ENCODE measurements at places on chromosomes 7 and 10.

DNA sequence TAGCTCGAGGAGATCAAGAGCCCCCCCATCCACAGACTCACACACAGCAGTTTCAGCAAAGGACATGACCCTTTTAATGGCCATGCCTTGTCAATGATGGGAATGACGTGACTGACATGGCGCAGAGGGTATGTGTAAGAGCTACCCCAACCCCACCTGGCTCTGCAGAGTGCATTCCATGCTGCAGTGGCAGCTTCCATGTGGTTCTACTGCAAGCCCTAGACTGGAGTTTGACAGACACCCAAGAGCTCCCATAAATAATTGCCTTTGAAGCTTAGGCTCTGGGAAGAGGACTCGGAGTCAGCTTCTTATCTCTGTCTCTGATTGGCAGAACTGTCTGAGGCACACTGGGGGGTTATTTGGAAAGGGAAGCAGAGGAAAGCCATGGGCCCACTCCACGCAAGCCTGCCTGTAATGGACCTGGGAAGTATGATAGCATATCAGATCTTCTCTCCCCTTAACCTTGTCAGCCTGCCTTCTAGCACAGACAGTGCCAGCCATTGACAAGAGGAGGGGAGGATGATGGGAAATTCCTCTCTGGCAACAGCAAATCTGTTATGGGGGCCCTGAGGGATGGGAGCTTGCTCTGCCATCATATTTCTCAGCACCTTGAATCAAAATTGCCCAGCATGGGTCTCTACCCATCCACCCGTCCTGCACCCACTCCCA is 478.5 kb upstream of the PODXL start:
- no peak for DNase-seq

DNA sequence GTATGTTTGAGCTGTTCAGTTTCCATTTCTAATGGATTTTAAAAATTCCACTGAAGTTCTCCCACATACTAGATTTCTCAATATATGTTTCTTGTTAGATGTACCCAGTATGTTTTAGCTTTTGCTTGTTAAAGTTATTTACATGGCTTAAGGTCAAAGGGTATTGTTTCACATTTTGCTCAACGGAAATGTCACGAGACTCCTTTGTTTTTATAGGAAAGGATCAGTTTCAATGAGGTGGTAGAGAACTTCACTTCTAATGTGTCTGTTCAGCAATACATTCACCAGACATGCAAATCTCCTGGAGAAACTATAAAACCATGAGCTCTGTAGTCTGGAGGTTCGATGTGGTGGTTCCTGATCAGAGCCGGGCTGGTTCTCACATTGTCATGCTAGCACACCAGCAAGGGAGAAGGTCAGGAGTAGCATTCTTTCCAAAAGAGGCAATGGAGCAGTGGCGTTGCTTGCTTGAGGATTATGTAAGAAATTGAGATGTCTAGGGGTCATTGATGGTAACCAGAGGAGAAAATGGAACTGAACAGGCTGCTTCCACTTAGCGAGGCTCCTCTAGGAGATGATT is 114.0 kb downstream of the RAB18 start:
- DNase-seq, result no peak

GRCh38 chr7:82331234-82331633 is 112.3 kb downstream of the CACNA2D1 start:
- no peak for DNase-seq

GRCh38 chr7:72118366-72118765 is 293.8 kb downstream of the CALN1 start:
- DNase-seq, result no peak

DNA sequence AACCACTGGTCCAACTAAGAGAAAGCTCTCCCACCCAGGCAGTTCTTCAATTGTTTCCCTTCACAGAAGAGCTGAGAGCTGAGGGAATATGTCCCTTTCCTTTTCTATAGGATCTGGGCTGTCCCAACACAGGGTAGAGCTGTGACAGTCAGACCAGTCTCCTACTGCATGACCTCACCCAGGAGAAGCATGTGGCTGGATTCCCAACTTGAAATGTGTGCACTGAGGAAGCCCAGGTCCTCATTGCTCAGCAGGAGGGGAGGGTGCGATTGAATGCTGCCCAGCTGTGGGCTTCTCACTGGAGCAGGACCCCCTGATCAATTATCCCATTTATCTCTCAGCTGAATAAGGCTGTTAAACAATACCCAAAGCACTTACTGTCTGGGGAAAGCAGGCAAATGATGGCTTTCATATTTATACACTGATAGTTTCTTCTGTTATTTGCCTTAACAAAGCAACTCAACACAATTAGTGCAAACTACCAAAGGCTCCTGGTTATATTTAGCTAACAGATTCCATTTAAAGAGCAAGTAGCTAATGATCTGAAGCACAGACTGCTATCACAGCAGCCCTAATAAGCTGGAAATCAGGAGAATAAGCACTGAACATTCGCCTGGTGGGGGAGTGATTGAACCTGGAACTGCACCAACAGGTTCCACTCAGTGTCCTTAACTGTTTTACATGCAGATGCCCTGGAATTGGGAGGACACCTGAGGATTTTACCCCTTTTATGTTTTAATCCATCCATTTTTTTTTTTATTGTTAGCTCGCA is 508.8 kb downstream of the CCSER2 start:
- no peak for DNase-seq

DNA sequence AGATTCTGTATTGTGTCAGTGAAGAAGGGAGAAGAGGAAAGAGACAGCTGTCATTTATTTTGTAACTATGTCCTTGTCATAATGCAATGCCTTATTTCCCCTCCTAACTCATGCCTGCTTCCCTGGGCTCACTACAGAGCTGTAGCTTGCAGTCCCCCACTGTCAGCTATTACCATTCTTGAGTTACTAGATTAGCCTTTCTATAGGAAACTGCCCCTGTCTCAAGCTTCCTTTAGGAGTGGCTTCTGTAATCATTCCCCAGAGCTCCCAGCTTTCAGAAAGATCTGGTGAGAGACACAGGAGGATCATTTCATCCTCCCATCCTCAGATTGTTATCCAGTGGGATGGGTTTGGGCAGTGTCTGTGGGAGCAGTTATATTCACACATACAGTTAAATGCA is 32.4 kb upstream of the SMKR1 start:
- DNase-seq, result no peak

DNA sequence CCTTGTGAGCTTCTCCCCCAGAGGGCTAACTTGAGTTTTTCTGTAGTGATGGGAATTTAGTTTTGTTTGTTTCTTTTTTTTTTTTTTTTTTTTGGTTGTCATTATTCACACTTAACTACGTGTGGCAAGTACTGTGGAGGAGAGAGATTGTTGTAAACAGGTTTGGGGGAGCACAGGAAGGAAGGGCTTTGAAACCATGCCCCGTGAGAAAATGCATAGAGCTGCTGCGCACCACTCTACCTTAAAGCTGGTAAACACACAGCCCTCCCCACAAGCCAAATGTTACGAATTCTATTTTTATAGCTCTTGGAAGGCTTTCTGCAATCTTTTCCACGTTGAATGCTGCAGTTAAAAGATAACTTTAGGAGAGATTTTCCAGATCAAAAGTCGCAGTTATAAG is 76.2 kb downstream of the ZNF22 start:
- no peak for DNase-seq

DNA sequence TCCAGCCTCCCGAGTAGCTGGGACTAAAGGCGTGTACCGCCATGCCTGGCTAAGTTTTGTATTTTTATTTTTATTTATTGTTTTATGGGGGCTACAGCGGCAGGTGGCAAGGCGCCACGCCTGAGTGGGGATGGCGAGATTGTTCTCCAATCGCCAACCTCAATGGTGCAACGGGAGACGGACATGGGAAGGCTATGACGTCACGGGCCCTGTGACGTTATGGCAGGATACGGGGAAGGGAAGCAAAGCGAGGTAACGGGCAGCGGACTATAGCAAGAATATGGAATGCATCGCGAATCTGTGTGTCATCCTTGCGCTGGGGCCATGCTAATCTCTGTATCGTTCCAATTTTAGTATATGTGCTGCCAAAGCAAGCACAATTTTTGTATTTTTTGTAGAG is 24.8 kb upstream of the FIS1 start:
- no peak for DNase-seq

GRCh38 chr10:4028027-4028471 is 243.0 kb upstream of the KLF6 start:
- no peak for DNase-seq

DNA sequence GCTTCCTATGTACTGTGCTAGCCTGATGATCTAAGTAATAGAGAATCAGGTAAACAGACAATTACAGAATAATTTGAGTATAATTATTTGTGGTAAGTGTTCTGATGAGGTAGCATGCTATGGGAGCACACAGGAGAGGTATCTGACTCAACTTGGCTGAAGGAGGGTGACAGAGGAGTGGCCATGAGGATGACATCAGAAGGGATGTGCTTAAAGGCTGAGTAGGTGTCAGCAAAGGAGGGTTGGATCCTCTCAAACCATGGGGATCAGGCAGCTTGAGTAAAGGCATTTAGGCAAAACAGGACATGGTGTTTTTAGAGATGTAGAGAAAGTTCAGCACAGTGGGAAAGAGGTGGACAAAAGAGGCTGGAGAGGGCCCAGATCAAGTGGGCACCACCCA is 29.0 kb downstream of the KLHDC10 start:
- no peak for DNase-seq

All from activated CD8-positive, alpha-beta memory T cell treated with anti-CD3 and anti-CD28 coated beads for 4 hours (primary cell).